CD4-positive, alpha-beta T cell treated with Interleukin-2 at 100 ng/mL for 4 hours (primary cell): ENCODE measurements at places on chromosomes 4 and X.
A peak's percentile ranks its signal among the peaks of the same experiment; 100 is the strongest.

DNA sequence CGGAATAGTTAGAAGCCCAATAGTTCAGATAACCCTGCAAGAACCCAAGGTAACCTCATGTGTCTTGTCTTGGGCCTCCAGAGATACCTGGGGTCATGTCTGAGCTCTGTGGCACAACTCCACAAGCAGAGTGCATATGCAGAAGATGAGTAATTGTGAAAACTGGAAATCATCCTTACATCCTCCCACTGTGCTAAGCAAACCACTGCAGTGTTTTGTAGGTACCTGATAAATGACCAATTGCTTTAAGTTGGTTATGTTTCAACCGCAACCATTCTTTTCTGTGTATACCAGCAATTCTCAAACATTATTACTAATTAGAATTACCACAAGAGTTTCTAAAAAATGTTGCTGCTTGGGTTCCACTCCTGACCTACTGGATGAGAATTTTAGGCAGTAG is 73.2 kb downstream of the CBLL2 start:
- DNase-seq, result no peak

- no peak for DNase-seq
Observed at GRCh38 chr4:24801136-24801855, 5.9 kb downstream of the SOD3 start.

- no peak for DNase-seq
Observed at GRCh38 chrX:7993873-7994272, 66.7 kb upstream of the PNPLA4 start.

DNA sequence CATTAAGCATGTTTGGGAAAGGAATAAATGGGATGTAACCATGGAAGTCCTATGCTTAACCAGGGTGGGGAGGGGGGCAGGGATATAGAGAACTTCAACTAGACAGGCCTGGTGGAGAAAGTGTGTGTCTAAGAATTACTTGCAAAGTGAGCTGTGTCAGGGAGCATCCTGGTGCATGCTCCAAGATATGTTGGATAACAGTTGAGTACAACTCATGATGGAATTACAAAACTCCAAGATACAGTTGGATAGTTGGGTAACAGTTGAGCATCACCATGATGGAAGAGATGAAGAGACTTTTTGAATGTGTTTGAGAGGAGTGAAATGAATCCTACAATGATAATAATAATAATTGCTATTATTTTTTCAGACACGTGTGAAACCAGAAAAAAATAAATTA is 26.1 kb upstream of the ACSL1 start:
- no peak for DNase-seq

- DNase-seq, result peak; percentile 3
Observed at GRCh38 chrX:47515941-47516665, 33.1 kb upstream of the ZNF41 start.

GRCh38 chr4:163356104-163356503 is 12.4 kb downstream of the NPY5R start:
- DNase-seq, result no peak

DNA sequence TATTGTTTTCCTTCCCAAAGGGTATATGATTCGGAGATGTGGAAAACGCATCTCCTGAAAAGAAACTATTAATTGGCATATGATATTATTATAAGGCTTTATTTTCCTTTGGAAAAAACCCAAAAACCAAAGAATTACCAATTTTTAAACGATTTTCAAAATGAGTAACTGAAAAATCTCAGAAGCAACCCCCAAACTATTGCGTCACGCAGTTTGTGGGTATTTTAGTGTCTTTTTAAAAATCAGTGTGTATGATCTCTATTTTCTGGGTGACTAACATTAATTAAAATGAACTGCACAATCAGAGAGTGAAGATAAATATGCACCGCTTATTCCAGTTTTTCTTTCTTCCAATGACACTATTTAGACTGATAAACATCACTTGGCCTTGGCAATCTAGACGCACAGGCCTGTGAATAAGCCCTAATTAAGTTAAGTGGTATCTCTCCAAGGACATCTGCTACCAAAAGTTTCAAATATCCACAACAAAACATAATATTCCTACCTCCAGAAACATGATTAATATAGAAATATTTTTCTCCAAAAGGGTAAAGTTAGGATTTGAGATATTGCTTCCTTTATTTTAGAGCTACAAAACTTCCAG is 511.5 kb upstream of the FAM241A start:
- DNase-seq, result no peak

DNA sequence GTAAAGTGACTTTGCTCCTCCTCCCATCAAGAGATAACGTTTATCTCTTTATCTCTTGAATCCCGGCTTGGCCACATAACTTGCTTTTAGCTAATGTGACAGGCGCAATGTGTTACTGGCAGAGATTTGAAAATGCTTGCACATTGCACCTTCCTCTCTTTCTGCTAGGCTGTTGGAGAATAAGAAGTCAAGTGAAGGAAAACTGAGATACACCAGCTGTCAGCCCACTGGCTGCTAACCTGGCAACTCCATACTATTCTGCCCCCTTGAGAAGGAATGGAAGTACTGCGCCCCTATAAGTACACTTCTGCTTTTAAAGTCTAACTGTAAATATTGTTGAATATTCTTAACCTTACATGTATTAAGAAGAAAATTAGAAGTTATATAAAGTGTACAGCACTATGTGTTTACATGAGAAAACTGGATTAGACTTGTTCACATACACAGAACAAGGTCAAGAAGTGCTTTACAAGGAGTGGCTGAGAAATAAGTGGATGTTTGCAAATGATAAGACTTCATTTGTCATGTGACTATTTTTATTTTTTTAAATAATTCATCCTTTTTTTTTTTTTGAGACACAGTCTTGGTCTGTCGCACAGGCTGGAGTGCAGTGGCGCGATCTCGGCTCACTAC is 424.5 kb upstream of the CTSO start:
- no peak for DNase-seq

- DNase-seq, result no peak
Observed at GRCh38 chr4:123862812-123863211, 466.2 kb downstream of the SPRY1 start.

DNA sequence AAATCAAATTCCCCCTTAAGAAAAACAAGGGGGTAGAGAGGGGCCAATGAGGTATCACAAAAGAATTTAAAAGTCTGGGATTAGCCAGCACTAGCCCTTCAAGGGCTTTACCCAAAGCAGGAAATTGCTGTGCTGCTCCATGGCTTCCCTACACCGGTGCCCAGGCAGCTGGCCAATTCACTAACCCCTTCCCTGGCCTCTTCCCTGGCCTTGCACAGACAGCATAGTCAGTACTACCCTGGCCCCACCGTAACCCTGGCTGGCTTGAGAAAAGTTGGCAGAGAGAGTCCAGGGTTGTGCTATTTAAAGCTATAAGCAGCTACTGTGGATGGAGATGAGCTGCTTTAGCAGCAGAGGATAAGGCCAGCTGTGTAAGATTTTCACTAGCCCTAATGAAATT is 43.1 kb downstream of the ADAMTS3 start:
- DNase-seq, result no peak

- no peak for DNase-seq
Observed at GRCh38 chr4:4641661-4642495, 100.0 kb upstream of the STX18 start.

- DNase-seq, result no peak
Observed at GRCh38 chr4:179867300-179867878, 2375.8 kb upstream of the TENM3 start.

GRCh38 chrX:11285651-11286050 is 7.6 kb upstream of the AMELX start:
- no peak for DNase-seq

GRCh38 chr4:100809506-100809905 is 291.7 kb upstream of the EMCN start:
- DNase-seq, result no peak

DNA sequence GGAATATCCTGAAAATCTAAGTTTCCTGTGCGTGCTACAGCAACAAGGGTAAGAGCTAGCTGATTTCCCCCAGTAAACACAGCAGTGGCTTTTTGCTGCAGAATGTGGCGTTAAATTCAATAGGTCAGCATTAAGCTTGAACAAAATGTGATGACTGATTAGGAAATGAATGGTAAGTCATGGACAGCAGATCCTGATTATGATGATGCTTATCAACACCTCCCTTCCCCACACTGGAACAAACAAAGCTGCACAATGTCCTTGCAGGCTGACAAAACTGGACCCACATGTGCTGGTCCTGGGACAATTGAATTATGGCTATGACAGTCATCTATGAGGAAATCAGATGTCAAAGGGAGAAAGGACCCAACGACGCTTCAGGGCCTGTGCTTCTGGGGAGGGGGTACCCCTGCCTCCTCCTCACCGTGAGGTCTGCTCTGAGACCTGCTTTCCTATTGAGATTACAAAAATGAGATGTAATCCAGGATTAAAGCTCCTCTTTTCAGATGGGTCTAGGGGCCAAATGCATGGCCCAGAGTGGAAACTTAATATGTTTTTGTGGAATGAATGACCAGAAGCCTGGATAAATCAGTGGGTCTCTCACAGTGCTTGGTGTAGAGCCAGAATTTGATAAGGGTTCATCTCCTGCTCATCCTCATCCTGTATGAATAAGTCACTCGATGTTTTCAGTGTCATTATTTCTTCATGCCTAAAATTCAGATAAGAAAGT is 32.0 kb upstream of the BOD1L1 start:
- DNase-seq, result no peak

GRCh38 chr4:62003695-62004094 is 803.6 kb downstream of the ADGRL3 start:
- DNase-seq, result no peak

DNA sequence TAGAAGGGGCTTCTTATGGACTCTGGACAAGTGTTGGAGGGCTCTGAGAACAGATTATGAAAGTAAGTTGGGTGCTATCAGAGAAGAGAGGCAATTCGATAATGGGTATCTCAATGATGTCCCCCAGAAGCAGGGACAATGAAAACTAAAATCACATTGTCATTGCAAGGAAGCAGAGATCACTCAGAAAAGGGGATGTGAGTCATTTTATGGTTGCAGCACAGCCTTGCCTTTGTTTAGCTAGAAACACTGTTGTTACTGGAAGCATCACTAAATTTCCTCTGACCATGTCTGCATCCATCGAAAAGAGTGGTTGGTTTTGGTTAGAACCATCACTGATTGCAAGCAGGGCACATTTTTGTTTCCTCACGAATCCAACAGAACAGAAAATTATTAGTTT is 246.8 kb upstream of the NWD2 start:
- no peak for DNase-seq
